Hematopoietic multipotent progenitor cell treated with erythropoietin and hydrocortisone succinate and interleukin-3 and kit ligand, for 4 days (in vitro differentiated cells): ENCODE measurements at places on chromosomes 6 and 20.

DNA sequence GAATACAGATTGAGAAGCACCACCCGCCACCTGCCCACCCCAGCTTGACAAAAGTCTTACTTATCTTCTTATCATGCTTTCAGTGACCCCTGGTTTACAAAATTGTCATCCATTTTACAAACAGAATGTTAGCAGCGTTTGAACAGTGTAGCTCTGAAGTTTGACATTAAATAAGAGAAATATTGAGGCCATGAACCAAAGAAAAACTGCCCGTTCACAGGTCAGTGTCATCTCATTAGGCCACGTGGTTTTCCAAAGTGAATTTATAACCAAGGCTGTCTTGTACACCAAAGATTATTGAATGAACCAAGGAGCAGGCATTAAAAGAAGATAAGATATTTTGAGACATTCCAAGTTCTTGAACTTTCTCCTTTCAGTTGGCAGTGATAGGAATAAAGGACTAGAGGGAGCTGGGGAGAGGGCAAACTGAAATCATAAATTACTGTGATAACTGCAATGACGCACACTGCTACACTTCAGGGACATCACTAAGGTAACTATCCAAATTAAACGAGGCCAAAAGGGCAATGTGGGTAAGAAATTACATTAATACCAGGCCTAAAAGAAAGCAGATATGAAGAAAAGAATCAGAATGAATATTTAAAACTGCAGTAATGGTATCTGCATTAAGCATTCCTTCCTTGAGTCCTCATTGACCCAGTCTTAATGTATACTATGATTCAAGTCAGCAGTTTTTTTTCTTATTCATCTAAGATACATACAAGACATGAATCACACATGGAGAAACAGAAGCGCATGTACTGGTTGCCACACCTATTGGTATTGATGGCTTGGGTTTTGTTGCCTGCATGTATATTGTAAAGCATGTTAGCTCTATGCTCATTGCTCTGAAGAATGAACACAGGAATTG, 159.8 kb upstream of the ARG1 start:
- DNase-seq, result no peak

GRCh38 chr6:21710216-21710615, 116.7 kb downstream of the SOX4 start:
- no peak for DNase-seq

DNA sequence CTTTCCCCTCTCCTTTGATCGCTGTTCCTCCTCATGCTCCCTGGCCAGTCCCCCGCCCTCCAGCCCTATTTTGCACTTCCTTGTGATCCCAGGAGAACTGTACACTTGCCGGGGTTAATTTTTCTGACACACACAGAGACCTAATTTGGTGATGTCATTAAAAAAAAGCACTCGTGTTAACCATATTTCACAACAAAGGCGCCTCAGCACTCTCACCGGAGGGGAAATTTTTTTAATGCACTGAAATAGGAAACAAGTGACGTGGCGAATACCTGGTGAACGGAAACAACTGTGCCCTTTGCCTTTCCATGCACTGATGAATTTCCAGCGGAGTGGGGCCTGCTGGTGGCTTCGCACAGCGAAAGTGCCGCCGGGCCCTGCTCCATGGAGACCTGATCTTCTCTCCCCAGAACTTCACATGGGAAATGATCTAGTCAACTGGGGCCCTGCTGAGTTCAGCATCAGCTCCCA, 53.9 kb upstream of the TAGAP start:
- DNase-seq, result no peak

- peak; percentile 37 for DNase-seq
These were observed 74.0 kb upstream of the MYL9 start for GRCh38 chr20:36467076-36467999.

DNA sequence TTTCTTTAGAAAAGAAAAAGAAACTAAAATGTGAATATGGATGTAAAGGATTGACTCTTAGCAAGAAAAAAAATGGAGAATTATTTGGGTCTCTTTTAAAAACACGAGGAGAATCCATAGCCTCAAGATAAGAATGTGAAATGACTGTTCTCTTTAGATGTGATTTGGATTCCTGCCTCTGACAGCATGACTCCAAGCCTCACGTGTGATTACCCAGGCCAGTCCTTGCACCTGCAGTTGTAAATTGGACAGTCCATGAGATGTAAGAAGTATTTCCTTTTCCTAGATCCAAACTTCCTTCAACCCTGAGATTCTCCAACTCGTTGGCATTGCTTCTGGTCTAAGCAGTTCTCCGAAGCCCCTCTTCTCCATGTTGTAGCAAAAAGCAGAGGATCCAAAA, 31.9 kb downstream of the SLC2A12 start:
- DNase-seq, result no peak

DNA sequence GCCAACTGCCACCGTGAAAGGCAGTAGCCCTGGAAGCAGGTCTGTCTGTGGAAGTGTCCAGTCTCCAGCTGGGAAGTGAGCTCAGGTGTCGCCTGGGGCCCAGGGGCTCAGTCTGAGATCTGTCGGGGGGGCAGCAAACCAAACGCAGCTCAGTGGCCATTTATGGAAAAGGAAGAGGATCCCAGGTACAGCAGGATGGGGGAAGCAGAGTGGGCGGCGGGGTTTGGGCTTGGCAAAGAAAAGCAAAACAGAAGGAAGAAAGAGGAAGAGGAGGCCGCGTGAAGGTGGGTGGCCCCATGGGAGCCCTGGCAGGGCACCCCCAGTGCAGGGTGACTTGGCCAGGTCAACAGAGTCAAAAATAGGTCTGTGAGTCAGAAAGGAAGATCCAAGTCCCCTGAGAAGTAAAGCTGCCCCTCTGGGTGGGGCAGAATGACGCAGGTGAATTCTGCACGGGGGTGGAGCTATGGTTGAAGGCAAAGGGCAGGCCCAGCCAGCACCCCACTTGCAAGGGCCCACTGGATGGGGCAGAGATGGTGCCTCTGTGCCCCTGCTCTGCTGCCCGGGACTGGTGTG, 5.3 kb downstream of the PXDC1 start:
- DNase-seq, result no peak

DNA sequence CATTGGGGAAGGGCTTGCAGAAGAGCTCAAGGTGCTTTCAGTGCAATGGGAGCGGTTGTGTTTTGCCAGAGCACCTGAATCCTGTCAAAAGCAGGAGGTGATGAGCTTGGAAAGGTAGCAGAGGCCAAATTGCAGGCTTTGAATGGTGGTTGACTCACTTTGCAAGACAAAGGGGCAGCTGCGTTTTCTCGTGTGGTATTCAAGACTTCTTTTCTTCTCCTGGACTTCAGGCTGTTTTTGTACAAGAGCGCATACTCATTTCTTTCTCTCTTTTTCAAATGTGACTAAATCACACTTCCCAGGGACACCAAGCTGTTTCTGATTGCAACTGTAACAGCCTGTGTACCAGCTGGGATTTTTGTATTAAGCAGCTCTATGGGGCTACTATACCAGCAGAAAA, 32.3 kb downstream of the GHRH start:
- DNase-seq, result no peak

DNA sequence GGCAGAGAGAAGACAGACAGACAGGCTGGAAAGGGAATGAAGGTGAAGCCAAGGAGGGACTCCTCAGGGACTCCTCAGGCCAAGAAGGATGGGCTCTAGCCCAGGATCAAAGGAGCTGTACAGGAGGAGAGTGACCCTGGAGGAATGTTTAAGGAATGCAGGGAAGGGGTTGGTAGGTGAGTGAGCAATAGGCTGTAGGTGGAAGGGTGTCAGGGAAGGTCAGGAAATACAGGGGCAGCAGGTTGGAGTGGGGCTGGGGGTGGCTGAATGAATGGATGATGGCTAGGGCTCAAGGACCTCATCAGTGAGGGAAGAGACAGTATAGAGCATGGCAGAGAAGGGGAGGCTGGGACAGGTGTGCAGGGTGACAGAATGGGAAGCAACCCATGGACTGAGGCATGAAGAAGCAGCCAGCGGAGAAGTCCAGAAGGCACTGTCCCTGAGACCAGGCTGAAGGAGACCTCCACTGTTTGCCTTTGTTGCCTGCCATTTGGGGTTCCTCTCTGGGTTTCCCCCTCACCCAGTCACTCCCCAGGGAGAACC, 13.2 kb downstream of the SYNGAP1 start:
- no peak for DNase-seq

DNA sequence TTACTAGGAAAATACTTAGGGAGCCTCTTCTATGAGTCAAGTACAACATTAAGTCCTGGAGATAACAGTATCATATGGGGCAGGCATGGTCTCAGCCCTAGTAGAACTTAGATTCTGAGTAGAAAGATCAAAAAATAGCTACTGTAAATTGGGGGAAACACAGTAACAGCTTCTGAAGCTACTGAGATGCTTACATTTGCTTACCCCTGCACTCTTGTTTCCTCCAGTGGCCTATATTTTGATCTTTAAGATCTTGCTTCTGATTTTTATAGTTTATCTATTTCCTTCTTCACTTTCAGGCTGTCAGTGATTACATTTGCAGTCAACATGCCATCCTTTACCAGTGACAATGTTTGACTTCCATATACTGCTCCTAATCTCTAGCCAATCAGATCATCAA, 35.3 kb downstream of the HIVEP2 start:
- DNase-seq, result no peak

DNA sequence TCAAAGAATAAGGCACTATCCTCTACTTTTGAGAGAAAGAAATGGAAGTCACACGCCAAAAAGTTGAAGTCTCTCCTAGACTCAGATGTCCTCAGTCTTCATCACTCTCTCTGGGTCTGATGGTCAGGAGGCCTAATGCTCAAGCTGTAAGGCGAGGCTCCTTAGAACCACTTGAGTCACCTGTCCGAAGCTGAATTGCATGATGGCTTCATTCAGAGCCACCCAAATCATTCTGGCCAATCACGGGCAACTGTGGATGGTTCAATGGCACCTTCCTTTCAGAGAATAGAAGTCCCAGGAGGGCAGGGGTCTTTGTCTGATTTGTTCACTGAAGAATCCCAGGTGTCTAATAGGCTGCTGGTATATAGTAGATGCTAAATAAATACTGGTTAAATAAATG, 69.4 kb upstream of the RNF24 start:
- no peak for DNase-seq

DNA sequence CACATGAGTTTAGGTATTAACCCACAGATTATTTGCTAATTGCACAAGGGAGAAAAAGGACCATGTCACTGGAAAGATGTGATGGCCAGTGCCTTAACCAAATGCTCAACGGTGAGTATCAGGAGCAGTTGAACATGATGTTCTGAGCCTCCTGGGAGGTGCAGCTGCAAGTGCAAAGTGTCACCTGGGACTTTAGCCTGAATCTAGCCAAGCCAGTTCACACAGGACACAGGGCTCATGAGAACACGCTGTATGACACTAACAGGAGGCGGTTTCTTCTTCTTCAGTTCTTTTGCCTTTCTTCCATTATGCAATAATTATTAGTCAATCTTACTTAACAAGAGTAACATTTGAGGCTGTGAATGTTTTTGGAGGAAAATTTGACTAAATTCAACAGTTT, 225.3 kb downstream of the THBS2 start:
- no peak for DNase-seq

- DNase-seq, result no peak
These were observed 68.0 kb downstream of the AIG1 start for GRCh38 chr6:143128681-143129015.

DNA sequence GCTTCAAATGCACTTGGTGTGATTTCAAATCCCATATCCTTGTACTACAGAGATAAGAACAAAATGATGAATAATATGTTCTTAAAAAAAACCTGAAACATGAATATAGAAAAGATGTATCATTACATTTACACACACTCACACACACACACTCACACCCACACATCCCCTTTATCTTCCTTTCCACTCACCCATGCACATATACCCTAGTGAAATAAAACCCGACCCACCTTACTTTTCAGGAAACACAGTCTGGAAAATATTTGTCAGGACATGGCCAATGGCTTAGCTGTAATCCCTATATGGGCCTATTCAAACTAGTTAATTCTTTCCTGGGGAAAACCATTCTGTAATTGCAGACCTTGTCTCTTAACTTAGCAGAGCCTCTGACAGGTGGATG, 60.8 kb upstream of the EDN1 start:
- no peak for DNase-seq

DNA sequence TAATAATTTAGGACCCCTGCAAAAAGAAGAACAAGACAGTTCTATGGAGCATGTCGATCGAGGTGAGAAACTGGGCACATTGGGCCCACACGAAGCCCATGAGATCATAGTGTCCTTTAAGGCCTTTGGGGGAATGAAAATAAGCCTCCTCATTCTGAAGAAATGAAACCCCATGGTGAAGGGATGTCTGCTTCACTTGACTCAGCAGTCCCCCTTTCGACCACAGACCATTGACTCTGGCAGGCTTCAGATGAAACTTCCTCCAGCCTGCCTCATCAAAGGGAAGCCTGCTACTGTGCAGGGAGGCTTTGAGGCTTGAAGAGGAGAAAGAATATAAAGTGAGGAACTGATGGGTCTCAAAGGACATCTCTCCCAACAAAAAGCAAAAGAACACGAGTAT, 144.2 kb upstream of the FBXL4 start:
- no peak for DNase-seq

GRCh38 chr20:47774131-47774777, 11.0 kb downstream of the SULF2 start:
- DNase-seq, result no peak

GRCh38 chr6:69487688-69488087, 309.1 kb downstream of the LMBRD1 start:
- DNase-seq, result peak; percentile 18

GRCh38 chr6:166488076-166488685, 98.3 kb downstream of the RAMACL start:
- DNase-seq, result peak; percentile 94

DNA sequence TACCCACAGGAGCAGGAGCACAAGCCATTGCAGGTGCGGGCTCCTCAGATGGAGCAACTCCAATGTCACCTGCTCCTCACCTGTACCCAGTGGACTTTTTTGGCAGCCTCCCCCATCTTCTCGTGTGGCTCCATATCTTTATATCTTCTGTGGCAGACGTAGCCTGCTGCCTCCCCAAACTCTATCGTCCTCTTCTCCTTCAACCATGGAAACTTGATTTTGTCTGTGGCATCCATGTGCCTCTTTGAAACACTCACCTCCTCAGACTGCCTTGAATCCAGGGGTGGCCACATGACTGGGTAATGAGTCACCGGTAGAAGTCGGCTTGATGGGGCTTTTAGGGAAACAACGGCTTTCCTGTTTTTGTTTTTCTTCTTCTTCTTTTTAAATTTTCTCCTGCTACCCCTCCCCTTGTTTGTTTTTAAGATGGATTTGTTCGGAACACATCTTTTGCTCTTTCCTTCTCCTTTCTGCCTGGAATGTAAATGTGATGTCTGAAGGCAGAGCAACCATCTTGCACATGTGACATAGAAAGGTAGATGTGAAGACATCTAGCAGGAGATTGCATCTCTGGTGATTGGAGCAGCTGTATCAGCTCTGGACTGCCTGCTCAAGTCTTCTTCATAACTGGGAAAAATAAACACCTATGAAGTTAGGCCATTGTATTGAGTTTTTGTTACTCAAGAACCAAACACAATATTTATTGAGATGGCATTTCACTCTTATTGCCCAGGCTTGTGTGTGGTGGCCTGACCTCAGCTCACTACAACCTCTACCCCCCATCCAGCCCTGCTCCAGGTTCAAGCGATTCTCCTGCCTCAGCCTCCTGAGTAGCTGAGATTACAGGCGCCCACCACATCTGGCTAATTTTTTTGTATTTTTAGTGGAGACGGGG, 69.9 kb upstream of the DDR1 start:
- peak; percentile 41 for DNase-seq

- DNase-seq, result no peak
These were observed 34.3 kb upstream of the POU5F1 start for GRCh38 chr6:31204751-31205145.

GRCh38 chr6:132909742-132910141, 95.4 kb downstream of the RPS12 start:
- no peak for DNase-seq

- DNase-seq, result no peak
These were observed 64.8 kb upstream of the BEND6 start for GRCh38 chr6:56890066-56890465.
